Stimulated activated CD8-positive, alpha-beta memory T cell treated with anti-CD3 and anti-CD28 coated beads, Interleukin-4, amount 100 ng/mL, for 24 hours (primary cell): ENCODE measurements at places on chromosomes 12 and 14.
A peak's percentile ranks its signal among the peaks of the same experiment; 100 is the strongest.

GRCh38 chr14:73426877-73427276 lies 31.5 kb downstream of the NUMB start:
- DNase-seq: no peak

DNA sequence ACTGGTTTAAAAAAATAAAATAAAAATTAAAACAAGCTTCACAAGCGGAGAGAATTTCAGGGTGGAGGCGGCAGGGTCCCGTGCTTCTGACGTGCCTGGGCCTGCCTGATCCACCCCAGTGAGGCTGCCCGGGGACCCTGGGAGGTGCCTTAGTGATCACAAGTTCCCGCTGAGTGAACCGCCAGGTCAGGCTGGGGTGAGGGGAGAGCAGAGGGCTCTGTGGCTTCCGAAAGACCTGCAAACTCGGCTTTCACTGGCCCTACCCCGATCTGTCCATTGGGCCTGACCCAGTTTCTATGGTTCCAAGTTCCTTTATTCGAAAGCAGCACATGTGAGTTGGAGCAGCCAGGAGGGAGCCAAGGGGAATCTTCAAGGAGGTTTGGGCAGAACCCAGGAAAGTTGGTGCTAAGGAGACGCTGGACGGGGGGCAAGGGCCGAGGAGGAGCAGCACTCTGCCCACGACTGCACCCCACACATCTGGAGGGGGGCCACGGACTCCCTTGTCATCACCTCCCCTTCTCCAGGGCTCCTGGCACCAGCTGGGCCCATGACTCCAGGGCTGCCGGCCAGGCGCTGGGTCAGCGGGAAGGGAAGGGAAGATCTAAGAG lies 12.9 kb downstream of the MMP14 start:
- DNase-seq: no peak

- DNase-seq: no peak
Observed at GRCh38 chr14:35385042-35385839, 19.3 kb downstream of the NFKBIA start.

- DNase-seq: no peak
Observed at GRCh38 chr12:98471085-98471484, 44.3 kb upstream of the TMPO start.

- no peak for DNase-seq
Observed at GRCh38 chr14:81801921-81802320, 268.3 kb upstream of the SEL1L start.

DNA sequence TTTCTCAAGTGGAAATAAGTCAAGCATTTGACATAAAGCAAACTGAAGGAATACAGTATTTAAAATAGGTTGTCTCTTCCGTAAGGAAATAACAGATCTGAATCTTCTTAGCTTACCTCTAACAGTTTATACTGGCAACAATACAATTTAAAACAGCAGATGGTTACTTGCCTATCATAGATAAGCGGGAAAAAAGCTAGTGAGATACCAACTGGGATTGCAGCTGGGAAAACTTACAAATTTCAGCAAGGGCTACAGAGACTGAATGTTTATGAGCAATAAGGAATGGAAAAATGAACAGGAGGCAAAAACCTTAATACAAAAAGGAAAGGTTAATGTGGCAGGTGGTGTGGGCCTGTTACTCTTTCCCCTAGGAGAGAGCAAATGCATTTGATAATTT lies 220.0 kb downstream of the RASSF9 start:
- no peak for DNase-seq

DNA sequence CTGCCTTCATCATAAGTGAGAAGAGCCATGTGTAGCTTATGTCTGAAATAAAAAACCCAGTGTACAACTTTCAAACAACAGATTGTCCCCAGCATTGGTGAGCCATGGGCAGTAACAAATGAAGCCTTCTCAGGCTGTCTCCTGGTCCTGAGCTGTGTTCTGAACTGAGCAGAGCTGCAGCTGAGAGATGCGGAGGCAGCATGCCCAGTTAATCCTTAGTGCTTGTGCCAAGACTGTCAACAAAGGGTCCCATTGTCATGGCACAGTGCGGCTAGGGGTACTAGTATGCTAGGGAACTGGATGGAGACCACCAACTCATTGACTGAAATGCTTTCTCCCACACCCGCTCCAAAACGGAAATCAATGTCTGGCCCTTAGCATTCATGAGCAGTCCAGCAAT lies 154.3 kb downstream of the RMST start:
- no peak for DNase-seq

GRCh38 chr14:34489324-34489723 lies 27.3 kb upstream of the SPTSSA start:
- no peak for DNase-seq

DNA sequence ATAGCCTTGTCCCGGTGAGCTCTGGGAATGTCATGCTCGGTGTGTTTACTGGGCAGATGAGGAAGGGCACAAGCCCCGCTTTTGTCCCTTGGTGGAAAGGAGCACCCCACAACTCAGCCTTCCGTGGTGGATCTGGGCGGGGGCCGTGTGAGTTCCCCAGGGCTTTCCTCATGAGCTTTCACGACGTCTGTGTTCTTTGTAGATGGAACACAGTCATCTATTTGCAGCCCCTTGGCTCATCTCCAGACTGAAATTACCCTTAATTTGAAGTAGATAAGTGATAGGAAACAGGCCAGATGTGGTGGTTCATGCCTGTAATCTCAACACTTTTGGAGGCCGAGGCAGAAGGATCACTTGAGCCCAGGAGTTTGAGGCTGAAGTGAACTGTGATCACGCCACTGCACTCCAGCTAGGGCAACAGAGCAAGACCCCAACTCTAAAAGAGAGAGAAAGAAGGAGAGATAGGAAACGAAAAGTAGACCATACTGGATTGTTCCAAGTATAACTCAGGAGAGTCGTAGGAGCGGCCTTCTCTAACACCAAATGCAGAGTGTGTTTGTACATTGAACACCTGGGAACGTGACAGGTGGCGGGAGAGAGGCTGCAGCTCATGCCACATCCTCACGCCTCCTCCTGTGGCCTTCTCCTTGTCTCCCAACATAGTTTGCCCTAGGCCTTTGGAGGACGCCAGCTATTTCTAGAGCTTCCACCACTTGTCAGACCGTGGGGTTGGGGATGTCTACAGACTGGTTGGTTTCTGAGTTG lies 8.8 kb downstream of the P2RX4 start:
- no peak for DNase-seq

DNA sequence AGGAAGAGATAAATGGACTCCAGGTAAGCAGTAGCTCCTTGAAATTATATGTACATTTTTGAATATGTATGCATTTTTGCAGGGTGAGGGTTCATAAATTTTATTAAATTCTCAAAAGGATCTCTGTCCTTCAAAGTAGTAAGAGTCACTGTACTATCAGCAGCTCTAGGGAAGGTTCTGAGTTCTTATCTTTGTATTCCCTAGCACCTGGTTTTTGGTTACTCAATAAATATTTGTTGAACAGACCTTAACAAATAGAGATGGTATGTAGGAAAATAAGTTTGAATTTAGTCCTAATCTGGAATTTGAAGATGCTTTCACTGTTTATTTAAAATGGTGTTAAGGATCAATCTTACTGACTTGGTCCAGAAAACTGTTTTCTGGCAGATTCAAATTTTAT lies 18.3 kb downstream of the LEMD3 start:
- DNase-seq: no peak

DNA sequence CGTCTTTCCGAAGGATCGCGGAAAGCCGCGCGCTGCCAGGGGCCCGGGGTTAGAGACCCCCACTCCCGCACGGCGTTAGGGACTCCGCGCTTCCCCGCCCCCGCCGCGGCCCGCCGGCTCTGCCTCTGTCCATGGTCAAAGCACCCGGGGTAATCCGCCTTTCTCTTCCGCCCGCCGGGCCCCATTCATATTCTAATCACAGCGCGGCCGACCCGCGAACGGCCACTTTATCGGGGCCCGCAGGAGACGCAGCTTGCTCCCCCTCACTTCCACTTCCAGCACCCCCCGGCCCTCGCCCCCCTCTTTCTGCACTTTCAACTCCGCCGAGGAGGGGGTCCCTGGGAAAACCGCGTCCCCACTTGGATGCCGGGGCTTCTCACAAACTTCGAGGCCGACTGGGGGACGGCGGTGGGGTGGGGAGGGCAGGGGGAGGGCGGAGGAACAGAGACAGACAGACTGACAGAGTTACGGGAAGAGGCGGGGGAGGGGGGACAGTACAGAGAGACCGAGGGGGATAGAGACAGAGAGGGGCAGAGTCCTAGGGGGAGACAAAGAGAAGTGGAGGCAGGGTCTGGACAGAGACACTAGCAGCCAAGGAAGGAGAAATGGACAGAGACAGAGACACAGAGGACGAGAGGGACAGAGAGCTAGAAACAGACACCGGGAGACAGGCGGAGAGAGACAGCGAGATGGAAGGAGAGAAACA lies 1.1 kb upstream of the RFX4 start:
- DNase-seq: no peak

DNA sequence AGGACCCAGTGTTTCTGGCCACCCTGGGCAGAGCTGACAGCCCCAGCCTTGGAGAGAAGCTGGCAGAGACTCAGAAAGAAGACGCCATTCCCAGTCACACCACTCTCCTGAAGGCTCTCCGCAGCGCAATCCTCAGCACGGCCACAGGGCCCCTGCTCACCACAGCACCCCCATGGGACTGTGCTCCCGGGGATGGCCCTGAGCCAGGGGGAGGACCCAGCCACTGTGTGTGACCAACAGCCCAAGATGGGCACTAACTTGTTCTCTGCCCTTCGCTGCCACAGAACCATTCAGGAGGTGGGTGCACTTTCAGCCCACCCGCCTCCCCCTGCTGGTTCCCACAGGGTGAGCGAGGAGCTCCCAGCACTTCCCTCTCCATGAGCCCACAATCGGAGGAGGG lies 57.1 kb downstream of the CCNK start:
- DNase-seq: no peak

DNA sequence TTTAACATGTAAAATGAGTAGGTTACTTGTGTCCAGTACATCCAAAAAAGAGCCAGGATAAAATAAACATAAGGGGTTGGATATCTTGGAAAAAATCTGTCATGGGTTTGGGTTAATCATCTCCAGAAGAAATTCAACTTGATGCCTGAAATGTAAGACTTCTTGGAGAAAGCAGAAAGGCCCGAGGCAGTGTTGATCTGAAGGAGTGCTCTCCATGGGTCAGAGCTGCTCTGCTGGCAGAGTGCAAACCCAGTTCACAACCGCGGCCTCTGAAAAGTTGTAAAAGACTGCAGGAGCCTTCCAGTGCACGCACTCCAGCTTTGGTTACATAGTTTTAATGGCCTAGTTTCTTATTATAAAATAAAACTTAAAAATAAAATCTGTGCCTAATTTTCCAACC lies 97.3 kb upstream of the ALX1 start:
- no peak for DNase-seq

DNA sequence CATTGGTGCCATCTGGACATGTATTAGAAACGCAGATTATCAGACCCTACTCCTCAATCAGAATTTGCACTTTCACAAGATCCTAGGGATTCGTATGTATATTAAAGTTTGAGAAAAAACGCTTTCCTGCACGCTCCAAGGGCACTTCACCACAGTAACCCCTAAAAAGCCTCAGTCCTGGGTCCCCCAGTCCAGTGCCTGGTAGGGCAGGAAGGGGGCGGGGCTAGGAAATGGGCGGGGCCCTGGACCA lies 369 bp downstream of the DEPDC4 start:
- DNase-seq: peak; percentile 93

- DNase-seq: no peak
Observed at GRCh38 chr12:132178316-132178715, 34.1 kb downstream of the NOC4L start.

GRCh38 chr12:76024942-76025600 lies 6.5 kb downstream of the PHLDA1 start:
- no peak for DNase-seq

- DNase-seq: no peak
Observed at GRCh38 chr12:75805320-75805719, 226.3 kb downstream of the PHLDA1 start.

DNA sequence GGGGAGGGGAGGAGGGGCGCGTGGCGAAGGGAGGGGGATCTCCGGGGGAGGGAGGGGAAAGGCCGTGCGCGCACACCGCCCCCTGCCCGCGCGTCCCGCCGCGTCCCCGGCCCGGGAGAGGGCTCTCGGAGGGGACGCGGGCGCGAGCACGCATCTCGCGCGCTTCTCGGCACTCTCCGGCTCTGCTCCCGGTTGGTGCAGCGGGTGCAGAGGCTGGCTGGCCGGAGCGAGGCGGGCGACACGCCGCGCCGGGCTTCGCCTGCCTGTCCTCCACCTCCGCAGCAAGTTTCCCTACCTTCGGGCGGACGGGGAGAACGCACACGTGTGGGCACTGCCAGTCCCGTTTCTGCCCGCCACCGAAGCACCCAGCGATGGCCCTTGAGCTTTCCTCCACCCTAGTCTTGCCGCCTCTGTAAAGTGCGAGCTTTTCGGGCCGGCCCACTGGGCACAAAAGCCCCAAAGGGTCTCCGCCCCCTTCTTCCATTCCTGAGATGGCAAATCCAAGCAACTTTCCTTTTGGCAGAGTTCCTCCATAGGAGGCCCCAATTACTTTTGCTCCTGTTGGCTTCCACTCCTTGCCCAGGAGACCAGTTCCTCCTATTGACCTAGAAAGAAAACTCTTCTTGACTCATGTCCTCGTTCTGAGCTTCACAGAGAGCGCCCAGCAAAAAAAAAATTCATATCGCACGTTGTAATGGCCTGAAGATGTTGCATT lies 363 bp upstream of the CSAD start:
- DNase-seq: peak; percentile 64

DNA sequence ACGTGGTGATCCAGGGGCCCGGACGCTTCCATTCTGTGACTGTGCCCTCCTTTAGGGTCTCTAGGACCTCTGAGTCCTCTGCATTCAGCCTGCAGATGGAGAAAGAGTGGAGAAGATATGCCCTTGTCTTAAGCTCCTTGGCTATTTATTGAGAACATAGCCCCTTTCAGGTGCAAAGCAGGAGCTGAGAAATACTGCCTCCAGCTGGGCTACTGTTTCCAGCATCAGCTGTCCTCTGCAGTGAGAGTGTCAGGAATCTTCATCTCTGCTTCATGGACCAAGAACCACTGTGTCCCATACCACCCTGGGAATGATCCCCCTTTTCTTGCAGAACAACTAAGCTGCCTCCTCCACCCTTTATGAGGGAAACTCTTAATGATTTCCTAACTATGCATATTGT lies 47.8 kb upstream of the CEP83 start:
- no peak for DNase-seq

DNA sequence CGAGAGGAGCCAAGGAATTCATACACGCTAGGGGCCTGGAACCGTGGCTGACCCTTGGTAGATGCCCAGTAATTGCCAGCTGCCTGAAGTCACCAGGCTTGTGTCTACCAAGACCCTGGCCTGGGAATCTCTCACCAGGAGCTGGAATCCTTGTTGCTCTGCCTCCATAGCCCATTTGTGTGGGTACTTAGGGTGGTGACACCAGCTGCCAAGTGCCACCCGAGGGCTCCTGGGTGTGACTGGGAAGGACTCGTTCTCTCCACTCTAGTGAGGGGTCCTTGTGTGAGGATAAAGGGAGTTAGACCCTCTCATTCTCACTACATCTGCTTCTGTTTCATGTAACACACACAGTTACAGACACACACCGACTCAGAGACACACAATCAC lies 17.9 kb downstream of the SERPINA1 start:
- DNase-seq: no peak

DNA sequence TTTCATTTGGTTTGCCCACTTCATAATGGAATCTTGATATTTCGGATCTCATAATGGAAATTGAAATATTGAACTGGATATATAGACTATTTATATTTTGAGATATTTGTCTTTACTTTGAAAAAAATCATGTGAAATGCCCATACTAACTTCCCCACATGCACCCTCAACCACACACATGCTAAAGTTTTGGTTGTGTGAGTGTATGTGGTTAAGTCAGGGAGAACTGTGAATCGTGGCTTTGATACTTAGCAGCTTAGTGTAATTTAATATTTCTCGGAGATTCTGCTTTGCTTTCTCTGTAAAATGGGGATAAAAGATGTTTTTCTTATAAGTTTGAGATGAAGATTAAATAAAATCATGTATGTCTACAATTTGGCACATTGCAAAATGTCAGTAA lies 162.1 kb downstream of the OTOGL start:
- no peak for DNase-seq
